ENCODE measurements at places on chromosomes 16 and 17.
A peak's percentile ranks its signal among the peaks of the same experiment; 100 is the strongest.

- no peak for DNase-seq
Measured at GRCh38 chr16:4034963-4035362, 81.3 kb downstream of the ADCY9 start.

GRCh38 chr17:29109477-29110371 is 66.8 kb downstream of the PIPOX start:
- no peak for DNase-seq

DNA sequence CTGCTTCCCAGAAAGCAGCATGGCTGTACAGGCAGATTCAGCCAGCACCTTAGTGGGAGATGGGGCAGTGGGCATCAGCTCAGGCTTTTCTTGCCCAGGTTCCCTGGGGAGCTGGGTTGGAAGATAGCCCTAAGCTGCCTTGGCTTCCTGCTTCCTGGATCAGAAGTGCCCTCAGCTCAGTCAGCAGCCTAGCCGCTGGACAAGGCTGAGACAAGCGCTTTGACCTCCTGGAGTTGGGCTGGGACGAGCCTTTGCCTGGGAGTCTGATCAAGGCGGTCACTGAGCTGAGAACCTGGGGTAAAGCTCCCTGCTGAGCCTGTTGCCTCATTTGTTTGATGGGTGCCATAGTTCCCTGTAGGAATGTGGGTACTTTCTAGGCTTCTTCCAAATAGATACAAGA is 190.0 kb downstream of the RAB11FIP4 start:
- DNase-seq, result no peak

- no peak for DNase-seq
Measured at GRCh38 chr17:15081008-15081407, 184.1 kb downstream of the PMP22 start.

DNA sequence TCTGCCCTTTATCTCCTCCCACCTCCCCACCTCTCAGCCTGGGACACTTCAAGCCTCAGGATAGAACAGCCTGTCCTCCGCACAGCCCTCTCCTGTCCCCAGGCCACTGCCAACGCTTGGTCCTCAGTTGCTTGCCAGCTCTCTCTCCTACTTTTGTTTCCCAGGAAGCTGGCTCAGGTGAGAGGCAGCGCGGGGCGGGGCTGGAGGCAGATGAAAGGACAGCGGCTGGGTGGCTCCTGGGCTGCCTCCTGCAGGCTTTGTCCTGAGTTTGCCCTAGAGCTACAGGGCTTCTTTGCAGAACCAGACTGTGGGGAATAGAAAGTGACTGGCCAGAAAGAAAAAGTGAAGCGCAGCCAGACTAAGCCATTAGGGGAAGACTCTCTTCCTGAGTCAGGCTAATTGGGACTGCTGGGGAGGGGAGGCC is 48.2 kb upstream of the CDC42EP4 start:
- no peak for DNase-seq

DNA sequence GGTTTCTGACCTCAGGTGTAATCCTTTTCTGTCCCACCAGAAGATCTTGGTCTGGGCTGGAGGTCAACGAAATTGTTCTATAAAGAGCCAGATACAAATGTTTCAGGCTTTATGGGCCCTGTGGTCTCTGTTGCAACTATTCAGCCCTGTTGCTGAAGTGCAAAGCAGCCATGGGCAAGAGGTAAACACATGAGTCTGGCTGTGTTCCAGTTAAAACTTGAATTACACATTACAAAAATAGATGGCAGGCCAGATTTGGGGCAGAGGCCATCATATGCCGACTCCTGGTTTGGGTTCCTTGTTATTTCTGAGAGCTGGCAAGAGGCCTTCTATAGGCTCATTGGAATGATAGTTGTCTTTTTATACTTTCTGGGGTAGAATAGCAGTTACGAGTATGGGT is 114.4 kb downstream of the SDR42E1 start:
- no peak for DNase-seq

- DNase-seq, result no peak
Measured at GRCh38 chr16:31348579-31348978, 6.4 kb upstream of the ITGAX start.

GRCh38 chr16:15498427-15499175 is 64.2 kb downstream of the BMERB1 start:
- DNase-seq, result no peak

DNA sequence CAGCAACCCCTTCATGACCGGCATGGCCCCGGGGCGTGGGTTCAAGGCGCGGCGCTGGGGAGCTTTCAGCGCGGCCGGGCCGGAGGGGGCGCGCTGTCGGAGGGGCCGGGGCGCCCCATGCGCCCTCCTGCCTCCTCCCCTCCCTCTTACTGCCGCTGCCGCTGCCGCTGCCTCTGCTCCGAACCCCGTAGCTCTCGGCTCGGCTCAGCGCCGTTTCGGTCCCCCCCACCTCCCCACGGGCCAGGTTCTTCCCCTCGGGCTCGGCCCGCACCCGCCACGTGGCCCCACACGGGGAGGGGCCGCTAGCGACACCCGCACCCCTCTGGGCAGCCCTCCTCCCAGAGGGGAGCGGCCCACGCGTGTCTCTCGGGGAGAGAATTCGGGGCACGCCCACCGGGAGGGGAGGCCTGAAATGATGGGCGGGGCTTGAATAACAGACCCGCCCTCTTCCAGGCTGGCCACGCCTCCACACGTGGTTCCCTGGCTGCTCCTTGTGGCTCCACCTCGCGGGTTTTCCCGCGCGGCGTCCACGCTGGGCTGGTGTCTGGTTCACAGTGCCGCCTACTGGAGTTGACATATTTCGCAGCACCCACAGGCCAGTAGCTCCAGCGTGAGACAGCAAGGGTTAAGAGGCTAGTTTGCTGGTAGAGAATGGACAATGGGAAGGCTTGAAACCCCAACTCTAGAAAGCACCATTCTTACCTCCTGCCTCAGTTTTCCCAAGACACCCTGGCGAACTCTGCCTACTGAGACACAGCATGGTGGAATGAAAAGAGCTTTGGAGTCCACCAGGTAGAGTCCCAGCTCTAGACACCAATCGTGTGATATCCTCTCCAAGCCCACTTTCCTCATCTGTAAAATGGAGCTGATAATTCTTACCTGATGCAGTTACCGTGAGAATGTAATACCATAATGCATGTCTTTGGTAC is at the start of gene KCNH4:
Gene KCNH4 (minus strand): TSS at position 221 of the 929 bp plus-strand sequence. CDS start 197 bp downstream, at position 24.
- peak; percentile 92 for DNase-seq

- no peak for DNase-seq
Measured at GRCh38 chr17:3761036-3761917, 37.6 kb downstream of the HASPIN start.

DNA sequence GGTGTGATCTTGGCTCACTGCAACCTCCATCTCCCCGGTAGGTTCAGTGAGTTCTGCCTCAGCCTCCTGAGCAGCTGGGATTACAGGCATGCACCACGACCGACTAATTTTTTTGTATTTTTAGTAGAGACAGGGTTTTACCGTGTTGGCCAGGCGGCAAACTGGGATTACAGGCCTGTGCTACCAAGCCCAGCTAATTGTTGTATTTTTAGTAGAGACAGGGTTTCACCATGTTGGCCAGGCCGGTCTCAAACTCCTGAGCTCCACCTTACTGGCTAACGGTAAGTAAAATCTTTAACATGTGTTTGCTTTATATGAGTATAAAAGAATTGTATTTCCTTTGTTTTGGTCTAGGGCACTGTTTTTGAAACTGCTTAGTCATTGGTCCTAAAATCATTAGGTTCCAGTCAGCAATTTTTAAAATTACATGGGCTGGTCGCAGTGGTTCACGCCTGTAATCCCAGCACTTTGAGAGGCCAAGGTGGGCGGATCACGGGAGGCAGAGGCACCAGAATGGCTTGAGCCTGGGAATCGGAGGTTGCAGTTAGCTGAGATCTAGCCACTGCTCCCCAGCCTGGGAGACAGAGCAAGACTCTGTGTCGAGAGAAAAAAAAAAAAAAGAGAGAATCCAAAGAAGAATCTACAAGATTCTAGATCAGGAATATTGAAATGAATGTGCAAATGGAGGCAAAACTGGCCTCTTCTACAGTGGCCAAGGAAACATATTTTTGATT is 3.6 kb downstream of the FLYWCH1 start:
- no peak for DNase-seq

- DNase-seq, result no peak
Measured at GRCh38 chr17:8940866-8941471, 24.5 kb downstream of the PIK3R5 start.

DNA sequence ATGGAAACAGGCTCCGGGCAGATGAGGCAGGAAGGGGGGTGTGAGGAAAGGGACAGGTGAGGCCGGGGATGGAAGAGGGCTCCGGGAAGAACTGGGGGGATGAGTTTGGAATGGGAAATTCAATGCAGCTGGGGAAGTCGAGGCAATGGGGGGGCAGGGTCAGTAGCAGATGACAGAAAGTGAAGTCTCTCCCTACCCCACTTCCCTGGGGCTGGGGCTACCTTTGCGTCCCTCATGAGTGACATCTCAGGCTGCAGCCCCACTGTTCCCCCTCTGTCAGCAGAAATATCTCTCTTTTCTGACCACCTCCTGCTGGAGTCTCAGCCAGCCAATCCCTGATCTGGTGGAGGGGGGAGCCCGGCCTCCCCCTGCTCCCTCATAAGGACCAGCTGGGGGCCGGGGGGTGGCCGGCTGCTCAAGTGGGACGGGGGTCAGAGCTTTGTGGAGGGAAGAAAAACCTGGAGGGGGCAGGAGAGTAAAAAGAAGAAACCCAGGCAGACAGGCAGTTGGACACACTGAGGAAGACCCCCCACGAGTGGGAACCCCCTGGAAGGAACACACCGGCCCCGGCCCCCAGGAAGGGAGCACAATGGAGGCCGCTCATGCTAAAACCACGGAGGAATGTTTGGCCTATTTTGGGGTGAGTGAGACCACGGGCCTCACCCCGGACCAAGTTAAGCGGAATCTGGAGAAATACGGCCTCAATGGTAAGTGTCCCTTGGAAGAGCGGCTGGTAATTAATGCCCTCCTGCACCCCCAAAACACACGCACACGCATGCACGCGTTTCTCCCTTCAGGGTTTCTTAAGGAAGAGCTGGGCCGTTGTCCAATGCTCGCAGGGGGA is at the start of gene ATP2A1:
Gene ATP2A1 (plus strand): TSS at position 406 of the 844 bp plus-strand sequence. CDS start 184 bp downstream, at position 590.
- no peak for DNase-seq

- DNase-seq, result no peak
Measured at GRCh38 chr16:2187212-2187611, 9.2 kb downstream of the CASKIN1 start.

DNA sequence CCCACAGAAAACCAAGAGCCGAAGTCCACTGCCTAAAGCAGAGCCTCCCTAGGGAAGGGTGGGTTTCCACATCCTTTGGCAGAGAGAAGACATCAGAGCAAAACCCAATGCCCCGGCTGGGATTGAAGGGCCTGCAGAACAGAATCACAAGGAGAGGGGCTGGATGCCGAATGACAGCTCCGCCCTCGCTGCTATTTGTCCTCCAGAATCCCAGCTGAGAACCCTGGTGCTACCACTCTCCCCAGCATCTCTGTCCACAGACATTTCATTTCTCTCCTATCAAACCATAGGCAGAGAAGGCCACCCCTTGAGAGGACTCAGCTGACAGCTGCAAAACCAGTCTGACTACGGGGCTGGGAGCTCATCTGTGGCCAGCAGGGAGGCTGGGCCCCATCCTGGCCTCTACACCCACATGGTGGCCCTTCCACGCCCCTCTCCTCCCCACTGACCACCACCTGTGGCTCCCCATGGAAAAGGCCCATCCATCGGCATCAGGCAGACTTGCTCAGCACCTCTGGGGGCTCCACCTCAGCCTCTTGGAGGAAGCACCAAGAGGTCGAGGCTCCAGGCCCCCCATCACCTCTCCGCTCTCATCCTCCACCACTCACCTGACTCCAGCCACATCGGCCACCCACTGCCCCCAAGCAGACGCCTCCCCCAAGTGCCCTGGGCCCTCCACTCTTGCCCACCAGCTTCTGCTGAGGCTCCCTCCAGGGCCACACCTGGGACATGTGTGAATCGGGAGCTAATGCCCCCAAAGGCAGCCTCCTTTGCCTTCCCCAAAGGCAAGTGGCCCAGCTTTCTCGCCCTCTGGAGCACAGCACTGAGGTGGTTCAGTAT is 288.5 kb downstream of the C16orf95 start:
- no peak for DNase-seq

GRCh38 chr17:337453-337852 is 15.2 kb downstream of the RPH3AL start:
- no peak for DNase-seq

- DNase-seq, result no peak
Measured at GRCh38 chr17:66240013-66240412, 10.8 kb upstream of the APOH start.

GRCh38 chr17:42586514-42587230 is 9.1 kb upstream of the PSMC3IP start:
- no peak for DNase-seq

DNA sequence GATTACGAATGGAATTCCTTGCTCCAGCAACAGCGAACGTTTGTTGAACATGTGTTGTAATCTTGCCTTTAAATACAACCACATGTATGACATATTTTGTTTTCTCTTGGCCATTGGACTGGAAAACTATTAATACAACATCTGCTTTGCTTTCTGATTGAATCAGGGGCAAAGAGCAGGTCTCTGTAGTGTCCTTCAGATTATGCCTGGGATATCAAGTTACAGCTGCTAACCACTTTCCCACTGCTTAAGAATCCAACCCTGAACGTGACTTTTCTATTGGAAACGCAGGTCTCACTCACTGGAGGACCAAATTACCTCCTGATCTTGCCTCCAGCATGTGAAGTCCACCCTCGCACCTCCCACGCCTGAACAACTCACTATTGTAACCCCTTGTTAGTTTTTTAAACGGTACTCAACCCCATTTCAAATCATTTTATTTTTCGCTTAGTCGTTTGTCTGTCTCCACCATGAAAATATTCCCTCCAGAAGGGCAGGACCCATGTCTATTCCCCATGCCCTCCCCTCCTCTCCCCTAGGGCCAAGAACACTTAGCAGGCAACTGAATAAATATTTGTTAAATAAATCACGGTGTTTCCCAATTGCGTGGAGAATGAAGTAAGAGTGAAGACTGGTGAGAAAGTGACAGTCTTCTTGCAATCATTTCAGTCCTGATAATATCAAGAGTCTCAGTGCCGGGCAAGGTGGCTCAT is 57.4 kb upstream of the MRTFB start:
- DNase-seq, result no peak

DNA sequence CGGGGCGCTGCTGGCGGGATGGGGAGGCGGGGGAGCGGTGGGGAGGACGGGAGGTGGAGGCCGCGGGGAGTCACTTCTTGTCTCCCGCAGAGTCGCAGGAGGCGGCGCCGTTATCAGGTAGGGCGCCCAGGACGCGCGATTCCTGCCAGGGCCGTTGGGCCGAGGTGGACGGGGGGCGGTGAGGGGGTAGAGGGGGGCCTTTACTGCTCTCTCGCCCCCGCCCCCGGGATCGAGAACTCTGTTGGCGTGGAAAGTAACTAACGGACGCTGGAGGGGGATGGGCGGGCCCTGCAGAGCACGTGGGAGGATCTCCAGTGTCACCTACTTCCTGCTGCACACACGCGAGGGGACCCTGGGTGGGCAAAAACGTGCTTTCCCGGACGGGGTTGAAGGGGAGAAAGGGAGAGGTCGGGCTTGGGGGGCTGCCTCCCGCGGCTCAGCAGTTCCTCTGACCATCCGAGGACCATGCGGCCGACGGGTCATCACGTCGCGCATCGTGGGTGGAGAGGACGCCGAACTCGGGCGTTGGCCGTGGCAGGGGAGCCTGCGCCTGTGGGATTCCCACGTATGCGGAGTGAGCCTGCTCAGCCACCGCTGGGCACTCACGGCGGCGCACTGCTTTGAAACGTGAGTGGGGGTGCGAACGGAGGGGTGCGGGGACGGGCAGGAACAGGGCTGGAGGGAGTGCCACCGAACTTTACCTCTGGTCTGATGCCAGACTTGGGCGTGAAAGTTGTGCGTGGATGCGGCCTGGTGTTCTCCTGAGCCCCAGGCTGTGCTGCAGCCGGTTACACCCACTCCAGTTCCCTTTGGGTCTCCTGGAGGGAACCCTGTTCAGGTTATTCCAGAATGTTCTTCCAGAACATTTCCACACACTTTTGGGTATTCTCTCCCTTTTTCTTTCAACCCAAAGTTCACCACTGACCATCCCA is 569 bp downstream of the PRSS21 start:
- DNase-seq, result no peak

- peak; percentile 57 for DNase-seq
Measured at GRCh38 chr17:54891176-54891821, 9.4 kb upstream of the TOM1L1 start.

All from NAMALWA (cell line).